Hematopoietic multipotent progenitor cell treated with erythropoietin and hydrocortisone succinate and interleukin-3 and kit ligand, for 6 days (in vitro differentiated cells): ENCODE measurements at places on chromosomes 7 and 10.

DNA sequence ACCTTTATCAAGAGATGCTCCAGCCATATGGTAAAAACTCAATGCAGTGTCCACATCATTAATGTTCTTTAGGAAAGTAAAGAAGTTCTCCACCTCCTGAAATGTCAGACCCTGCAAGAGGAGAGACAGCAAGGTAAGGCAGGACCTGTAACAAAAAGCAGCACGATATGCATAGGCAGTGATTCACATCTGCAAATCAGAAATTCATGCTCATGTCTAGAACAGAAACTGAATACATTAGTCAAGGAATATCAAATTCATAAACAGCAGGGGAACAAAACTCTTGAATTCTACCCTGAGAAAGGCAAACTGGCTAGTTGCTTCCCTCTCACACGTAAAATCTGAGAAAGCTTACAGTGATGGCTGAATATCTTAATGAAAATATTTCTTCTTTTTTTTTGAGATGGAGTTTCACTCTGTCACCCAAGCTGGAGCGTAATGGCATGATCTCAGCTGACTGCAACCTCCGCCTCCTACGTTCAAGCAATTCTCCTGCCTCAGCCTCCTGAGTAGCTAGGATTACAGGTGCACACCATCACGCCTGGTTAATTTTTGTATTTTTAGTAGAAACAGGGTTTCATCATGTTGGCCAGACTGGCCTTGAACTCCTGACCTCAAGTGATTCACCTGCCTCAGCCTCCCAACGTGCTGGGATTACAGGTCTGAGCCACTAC is 53.3 kb upstream of the DNAJB12 start:
- DNase-seq: no peak

DNA sequence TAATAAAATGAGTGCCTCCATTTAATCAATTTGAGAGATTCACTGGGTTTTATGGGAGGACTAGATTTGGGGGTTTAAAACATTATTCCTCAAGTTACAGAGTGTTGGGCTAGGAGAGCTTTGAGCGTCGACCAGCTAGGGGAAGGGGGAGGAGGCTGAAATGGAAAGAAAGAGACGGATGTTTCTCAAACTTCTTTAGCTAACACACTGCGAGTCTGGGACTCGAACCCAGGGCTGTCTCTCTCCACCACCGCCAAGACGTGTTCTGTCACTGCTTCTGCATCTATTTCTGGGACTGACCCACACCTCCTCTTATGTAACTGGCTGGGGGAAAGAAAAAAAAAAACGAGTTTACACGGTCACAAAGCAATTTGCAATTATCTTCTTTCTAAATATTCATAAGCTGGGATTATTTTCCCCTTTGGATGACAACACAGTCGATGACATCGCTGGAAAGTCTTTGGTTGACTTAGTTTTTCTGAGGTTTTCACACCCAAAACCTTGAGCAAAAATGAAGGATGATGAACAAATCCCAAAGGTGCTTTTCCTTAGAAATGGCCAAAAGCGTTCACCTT is 27.2 kb downstream of the CHST15 start:
- no peak for DNase-seq

- DNase-seq: peak; percentile 41
Observed at GRCh38 chr10:72611783-72612182, 14.1 kb downstream of the MICU1 start.

GRCh38 chr7:47471358-47471703 is 110.6 kb downstream of the TNS3 start:
- DNase-seq: no peak

- DNase-seq: no peak
Observed at GRCh38 chr7:44386139-44386913, 60.9 kb upstream of the CAMK2B start.

DNA sequence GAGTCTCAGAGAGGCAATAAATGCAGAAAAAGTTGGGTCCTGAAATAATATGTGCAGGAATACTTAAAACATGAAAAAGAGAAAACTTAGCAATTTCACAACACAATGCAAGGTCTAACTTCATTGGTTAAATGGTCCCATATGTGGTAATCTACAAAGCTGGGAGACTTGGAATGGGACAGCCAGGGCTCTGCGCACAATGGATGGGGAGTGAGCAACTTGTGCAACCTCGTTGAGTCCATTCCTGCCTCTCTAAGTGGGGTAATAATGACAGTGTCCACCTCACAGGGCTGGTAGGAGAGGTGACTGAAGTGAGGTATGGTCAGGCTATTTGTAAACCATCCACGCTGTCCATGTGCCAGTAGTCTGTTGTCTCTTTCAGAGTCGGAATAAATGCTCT is 11.8 kb upstream of the EMX2 start:
- DNase-seq: no peak

- DNase-seq: no peak
Observed at GRCh38 chr7:28671526-28671925, 259.2 kb downstream of the CREB5 start.

DNA sequence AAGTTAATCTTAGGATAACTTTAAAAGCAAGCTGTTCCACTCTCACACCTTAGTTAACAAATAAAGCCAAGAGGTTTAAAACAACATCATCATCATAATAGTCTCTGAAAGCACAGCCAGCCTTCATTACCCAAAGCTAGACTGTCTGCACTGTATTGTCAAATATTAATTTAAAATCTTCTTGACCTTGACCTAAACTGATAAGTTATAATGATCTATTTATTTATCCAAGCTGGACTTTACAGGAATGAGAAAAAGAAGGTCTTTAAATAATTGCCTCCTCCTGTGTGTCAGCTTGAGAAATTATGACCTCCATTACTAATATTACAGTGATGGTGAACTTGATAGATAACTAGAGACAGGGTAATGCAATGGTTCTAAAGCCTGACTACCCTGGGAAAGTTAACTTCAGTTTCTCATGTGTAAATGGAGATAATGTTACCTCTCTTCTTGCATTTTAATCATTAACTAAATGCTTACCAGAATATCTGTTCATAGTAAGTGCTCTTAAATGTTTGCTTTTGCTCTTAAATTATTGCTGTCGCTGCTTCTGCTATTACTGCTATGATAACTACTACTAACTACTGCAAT is 111.0 kb downstream of the KAT6B start:
- DNase-seq: no peak

- DNase-seq: peak; percentile 95
Observed at GRCh38 chr10:128047351-128047750, 78.9 kb downstream of the MKI67 start.

DNA sequence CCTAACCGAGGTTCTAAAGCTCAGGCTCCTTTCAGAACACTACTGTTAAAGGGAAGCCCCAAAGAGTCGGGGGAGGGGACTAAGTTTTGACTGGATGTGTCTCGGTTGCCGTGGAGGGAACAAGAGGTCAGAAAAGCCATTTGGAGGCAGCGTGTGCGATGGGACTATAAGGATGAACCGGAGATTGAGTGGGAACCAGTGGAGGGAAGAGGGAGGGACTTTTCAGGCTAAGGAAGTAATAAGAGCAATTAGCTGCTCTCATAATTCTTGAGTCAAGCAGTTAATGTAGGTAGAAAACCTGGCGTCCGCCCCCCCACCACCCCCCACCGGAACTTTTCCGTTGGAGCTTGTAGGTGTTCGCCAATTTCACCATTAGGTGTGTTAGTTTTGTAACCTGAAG is 491 bp upstream of the AKAP9 start:
- DNase-seq: peak; percentile 68

- no peak for DNase-seq
Observed at GRCh38 chr7:52021343-52021742, 704.7 kb upstream of the COBL start.

- DNase-seq: no peak
Observed at GRCh38 chr10:22825841-22826240, 102.0 kb upstream of the ARMC3 start.

DNA sequence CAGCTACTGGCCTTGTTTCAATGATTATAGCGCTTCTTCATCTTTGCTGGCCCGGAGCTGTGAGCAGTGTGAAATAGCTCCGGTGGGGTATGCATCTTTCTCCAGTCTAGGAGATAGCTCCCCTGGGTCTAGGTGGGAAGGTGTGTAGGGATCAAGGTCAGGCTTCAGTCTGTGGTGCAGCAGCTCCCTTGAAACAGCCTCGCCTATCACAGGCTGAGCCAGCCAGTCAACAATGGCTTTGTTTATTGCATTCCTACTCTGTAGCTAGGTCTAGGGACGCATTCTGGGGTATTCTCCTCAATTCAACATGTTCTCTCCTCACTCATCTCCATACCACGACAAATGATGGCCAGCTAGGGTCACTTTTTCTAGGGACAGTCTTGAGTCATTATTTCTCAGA is 646.8 kb upstream of the IGFBP3 start:
- no peak for DNase-seq

DNA sequence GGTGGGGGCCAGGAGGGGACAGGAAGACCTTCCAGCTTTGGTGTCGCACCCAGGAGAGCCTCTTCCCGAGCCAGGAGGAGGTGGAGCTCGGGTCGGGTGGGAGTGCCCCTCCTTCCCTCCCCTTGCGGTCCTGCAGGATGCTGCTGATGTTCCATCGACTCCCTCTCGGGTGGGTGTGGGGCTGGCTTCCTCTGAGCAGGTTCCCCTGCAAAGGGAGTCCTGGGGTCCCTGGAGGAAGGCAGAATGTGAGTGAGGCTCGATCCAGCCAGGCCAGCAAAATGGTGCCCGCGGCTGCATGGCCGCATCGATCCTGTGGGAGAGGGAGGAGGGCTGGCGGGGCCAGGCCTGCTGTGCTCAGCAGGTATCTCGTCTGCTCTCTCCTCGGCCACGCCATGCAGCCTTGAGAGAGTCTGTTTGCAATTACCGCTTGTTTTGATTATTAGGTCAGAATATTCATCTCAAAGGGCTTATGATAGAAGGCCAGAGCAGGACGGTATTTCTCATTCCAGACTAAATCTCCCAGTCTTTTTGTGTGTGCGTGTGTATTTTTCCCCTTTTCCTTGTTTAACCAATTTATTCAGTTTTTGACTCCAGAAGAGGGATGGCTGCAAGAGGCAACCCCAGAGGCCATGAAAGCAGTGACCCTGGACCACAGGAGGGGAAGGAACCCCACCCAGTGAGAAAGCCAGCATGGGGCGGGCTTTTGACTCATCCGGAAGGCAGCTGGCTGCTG is 137.3 kb upstream of the ZMIZ1 start:
- DNase-seq: no peak

- peak; percentile 72 for DNase-seq
Observed at GRCh38 chr10:3119796-3120459, 52.6 kb downstream of the PFKP start.

- DNase-seq: no peak
Observed at GRCh38 chr7:112143582-112143981, 62.6 kb downstream of the DOCK4 start.

GRCh38 chr10:46270086-46270811 is 16.5 kb upstream of the ANTXRL start:
- no peak for DNase-seq

DNA sequence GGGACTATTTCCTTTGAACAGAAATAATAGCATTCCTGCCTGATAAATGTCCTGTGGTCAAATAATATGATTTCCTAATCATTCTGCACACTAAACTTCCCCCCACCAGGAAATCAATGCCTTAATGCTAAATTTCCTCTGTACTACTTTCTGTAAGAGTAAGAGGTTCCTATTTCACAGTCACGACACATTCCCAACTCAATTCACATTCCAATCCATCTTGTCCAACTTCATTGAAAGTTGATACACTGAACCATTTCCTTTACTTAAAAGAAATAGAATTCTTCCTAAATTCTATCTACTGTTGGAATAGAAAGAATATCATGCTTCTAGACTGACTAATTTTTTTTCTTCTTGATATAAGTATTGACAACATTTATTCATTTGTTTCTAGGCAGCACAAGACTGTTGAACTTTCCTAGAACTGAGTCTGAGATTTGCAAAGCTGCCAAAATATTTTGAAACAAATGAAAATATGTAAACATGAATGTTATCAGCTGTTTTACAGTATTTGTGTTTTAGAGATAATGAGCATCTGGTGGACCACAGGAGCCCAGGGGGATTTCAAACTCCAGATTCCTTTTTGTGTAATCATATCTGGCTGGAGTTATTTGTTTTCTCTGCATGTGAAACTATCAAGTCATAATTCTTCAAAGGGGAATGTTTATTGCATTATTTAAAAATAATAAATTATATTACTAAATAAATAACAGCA is 121.5 kb downstream of the TPST1 start:
- peak; percentile 10 for DNase-seq

DNA sequence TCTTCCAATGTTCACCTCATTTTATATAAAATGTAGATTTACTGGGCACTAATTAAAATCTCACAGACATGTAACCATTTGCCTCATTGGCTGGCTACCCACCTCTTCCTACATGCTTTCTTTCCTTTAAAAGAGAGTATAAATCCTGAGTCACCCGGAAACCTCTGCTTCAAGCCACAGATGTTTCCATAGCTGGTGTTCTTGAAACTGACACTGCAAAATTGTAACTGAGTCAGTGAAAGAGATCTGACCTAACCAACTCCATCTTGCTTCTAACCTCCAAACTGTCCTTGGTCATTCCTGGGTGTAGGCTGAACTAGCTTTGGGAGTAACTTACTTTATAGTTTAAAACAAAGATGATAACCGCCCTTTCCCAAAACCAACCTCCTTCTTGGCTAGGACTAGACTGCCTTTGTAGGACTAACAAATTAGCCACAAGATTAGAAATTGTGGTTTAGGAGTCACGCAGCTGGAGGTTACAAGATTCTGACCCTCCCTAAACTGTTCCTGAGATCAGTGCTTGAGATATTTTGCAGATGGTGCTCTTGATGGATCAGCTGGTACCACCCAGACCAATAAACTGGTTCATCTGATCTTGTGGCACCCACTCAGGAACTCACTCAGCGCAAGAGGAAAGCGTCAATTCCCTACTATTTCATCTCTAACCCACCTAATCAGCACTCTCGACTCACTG is 33.5 kb downstream of the SVOPL start:
- DNase-seq: peak; percentile 35

- peak; percentile 38 for DNase-seq
Observed at GRCh38 chr10:97640868-97641811, 669 bp downstream of the PI4K2A start.

- DNase-seq: no peak
Observed at GRCh38 chr10:3018247-3018646, 49.1 kb upstream of the PFKP start.

GRCh38 chr10:76397181-76398042 is 966.0 kb downstream of the LRMDA start:
- DNase-seq: no peak

DNA sequence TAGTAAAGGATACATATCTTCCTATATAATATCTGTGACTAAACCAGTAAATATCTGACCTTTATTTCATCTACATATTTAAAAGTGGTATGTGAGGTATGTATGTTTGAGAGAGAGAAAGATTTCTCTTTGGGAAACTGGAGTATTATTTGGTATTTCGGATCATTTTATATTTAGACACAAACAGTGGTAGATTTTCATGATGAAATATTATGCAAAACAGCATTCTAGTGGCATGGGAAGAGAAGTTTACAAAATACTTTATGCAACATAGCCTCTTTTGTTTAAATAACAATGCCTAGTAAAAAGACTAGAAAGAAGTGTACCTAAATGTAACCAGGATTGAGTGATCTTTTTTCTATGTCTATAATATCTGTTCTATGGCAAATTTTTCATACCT is 98.6 kb upstream of the TMEM168 start:
- no peak for DNase-seq

- no peak for DNase-seq
Observed at GRCh38 chr10:44865289-44865671, 45.9 kb upstream of the TMEM72 start.
